ENCODE measurements at places on chromosomes 2 and 18. TPM values are rescaled to one million over a fixed set of nuclear protein-coding genes. Genes with fewer than 3 reads are reported as not detected.

LDAH gene
- 6.8 TPM for total RNA-seq

NFU1 gene
- 90.3 TPM for total RNA-seq

E2F6 gene
- 18.7 TPM for total RNA-seq

C2orf81 gene
- 1.1 TPM for total RNA-seq

SKA1 gene
- total RNA-seq = 0.13 TPM

PLGLB2 gene
- 0.97 TPM for total RNA-seq

TOGARAM2 gene
- 0.48 TPM for total RNA-seq

DNA sequence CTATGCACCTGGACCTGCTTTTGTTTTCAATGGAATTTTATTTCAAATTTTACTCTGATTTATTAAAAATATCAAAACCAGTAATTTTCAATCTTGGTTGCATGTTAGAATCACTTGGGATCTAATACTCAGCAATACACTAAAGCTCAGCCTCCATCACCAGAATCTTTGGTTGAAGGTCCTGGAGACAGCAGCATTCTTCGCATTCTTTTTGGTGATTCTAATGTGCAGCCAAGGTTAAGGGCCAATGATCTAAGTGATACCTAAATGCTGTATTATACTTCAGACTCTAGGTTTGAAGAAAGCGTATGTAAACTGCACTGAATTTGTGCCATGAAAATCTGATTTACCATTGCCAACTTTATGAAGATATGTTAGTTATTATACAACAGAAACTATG, 493.1 kb downstream of the XIRP2 start:
- DNase-seq = no peak

DNA sequence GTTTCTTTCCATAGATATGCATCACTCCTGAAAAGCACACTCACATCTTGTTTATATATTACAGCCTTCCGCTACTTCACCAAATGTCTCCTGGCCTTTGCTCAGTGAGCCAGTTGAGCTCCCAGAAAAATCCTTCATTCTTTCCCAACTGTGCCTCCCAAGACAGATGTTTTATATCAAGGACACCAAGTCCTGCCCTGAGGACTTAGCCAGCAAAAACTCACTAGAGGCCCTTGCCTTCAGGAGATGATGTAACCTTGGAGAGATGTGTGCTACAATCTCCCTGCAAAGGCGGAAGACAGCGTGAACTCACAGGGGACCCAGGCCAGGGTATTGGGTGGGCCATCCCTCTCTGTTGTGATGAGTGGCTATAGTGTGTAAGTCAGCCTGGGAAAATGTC, 86.1 kb upstream of the CTAGE1 start:
- DNase-seq = no peak

- DNase-seq = no peak
Measured at GRCh38 chr2:141501752-141502151, 629.1 kb downstream of the LRP1B start.

- no peak for DNase-seq
Measured at GRCh38 chr18:23595591-23595990, 9.3 kb upstream of the NPC1 start.

DNA sequence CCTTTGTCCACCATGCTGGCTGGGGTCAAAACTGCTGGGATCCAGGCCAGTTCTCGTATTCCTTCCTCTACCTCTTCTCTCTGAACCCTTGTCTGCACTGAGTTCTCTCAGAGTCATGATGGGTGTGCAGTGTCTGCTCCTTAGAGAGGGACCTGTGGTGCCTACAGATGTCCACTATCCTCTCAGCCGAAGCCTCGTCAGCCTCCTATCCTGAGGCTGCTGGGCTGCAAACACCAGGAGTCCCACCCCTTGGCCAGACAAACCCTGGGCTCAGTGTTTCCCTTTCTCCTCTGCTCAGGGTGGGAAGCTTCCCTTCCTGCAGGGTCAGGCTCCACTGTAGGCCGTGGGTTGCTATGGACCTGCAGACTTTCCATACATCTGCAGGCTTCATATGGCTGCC, 2.3 kb downstream of the INPP5D start:
- DNase-seq = no peak

GRCh38 chr2:209901172-209901571, 101.3 kb upstream of the RPE start:
- no peak for DNase-seq

GRCh38 chr18:22899421-22899820, 33.7 kb upstream of the RBBP8 start:
- DNase-seq = no peak

DNA sequence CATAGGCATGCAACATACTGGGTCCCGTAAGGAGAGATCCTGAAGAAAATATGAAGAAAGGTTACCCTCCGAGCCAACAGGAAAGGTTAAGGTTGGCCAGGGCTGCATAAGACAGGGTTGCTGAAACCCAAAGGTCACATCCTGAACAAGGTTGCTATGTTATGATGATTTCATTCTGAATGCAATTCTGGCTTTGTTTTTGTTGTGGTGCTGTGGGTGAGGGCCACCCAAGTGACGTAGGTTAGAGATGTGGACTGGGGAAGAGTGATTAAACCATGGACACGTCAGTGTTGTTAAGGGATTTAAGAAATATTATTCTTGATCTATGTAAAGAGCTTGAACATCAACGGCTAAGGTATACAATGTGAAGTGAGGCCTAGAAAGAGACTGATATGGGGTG, 60.0 kb downstream of the ZEB2 start:
- DNase-seq = no peak

DNA sequence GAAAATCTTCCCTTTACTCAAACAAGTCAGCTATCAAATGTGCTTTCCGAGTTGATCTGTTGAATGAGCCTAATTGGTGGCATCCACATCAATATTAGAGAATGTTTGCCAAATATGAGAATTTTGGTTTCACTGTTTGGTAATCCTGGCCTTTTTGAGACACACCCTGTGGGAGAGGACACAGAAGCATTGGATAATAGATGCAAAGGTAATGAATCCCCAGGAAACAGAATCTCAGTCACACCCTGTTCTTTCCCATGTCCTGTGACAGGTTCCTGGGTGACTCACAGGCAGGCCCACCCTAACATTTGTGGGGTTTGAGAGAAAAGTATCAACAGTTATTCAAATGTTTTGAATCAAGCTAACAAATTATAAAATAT, 99.8 kb upstream of the PELI1 start:
- DNase-seq = no peak

DNA sequence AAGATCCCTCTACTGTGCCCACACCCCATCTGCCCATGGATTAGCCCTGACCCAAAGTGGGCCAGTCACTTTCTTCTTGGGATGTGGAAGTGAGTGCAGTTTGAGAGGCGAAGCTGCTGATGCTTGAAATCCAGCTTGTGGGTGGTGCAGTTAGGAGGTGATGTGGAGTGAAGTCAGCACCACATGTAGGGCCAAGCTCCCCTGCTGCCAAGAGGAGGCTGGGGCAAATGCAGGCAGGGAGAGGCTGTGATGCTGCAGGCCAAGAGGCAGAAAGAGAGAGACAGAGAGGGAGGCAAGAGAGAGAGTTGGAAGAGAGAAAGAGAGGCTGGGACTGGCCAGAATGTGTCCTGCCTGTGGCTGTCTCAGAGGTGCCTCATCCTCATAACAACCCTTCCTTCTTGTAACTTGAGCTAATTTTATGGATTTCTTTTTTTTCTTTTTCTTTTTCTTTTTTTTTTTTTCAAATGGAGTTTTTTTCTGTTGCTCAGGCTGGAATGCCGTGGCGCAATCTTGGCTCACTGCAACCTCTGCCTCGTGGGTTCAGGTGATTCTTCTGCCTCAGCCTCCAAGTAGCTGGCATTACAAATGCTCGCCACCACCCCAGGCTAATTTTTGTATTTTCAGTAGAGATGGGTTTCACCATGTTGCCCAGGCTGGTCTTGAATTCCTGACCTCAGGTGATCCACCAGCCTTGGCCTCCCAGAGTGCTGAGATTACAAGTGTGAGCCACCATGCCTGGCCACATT, 35.3 kb upstream of the CAB39 start:
- peak; percentile 66 for DNase-seq

- no peak for DNase-seq
Measured at GRCh38 chr2:128541448-128541847, 222.8 kb upstream of the HS6ST1 start.

DNA sequence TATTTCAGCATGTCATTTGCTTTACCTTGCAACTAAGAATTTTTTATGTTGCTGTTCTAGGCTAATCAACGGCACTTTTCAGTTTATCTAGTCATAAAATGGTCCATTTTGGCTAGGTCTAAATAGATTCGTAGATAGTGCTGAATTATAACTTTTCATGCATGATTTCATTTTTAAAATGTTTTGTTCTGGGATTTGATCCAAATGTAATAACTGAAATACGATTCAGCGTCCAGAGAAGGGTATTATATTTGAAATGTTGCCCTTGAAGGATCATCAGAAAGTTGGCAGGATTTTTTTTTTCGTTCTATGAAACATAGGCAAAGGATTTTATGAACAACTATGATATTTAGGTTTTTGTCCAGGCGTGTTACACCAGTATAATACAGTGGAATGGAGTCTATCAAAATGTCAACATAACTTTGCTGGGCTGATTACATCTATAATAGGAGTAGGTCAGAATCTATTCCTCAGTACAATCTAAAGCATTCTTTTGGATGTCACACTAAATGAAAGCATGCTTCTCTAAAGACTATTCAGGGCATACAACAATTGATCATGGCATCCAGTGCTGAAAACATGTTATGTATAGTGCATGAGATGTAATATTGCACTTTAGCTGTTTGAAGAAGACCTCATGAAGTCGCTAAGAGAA, 24.8 kb downstream of the TTC27 start:
- DNase-seq = no peak

- peak; percentile 70 for DNase-seq
Measured at GRCh38 chr2:72147303-72147971, at the start of gene CYP26B1. CYP26B1 (minus strand) TSS chr2:72147862; CDS start chr2:72147834, 28 bp downstream.

DNA sequence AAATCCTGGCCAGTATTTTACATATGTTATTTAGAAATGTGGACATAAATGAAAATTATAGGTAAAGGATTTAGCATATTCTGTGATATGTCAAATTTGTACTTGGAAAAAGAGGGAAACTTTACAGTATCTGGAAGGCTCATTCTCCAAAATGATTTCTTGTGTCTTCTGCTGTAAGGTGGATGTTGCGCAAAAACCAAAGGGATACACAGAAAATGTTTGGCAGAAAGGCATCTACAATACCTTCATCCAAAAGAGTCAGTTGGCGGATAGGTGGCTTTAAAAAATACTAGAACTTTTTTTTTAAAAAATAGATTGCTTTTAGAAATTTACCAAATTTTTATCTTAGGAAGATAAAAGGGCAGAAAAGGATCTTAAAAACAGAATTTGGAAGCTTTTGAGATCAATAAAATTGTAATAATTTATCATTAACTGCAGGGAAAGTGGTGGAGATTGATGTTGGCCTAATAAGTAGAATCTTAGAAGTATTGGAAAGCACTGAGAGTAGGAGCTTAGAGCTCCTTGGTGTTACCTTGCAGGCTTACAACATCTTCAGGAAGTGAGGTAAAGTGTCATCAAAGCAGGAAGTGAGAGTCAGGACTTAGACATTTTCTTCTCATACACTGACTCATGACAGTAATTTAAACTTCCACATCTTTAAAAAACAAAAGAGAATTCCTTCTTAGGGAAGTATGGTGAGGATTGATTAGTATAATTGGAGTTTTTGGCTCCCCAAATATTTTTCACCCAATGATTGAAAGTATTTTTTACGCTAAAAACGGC, 2.1 kb downstream of the NABP1 start:
- no peak for DNase-seq

- no peak for DNase-seq
Measured at GRCh38 chr2:170694316-170694715, 20.8 kb upstream of the SP5 start.

DNA sequence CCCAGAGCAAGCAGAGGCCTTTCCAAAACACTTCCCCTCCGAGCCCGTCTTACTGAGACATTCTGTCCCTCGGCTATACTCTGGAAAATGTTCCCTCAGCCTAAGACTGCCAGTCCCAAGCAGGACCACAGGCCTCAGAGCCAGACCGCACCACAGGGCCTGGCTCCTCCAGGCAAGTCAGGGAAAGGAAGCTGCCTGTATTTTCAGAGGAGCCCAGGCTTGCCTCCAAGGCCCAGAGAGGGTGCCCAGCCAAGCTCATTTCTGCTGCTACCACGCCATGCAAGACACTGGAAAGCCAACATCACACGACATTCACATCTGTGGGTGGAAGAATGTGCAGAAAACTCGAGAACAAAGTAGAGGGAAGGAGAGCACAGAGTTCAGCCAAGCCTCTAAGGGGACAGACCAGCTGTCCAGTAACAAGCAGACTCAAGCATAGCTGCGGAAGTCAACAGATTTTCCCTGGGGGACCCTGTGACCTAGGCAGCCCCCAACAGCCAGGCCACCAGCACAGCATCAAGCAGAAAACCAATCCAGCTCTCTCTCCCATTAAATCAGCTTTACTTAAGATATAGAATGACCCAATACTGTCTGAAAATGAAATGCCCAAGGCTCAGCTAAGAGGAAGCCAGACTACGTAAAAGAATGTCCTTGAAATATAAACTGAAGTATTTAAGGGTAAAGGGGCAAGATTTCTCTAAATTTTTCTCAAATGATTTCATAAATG, 123.9 kb downstream of the ZFP36L2 start:
- no peak for DNase-seq

- DNase-seq = no peak
Measured at GRCh38 chr2:175804122-175804521, 197.9 kb downstream of the LNPK start.

DNA sequence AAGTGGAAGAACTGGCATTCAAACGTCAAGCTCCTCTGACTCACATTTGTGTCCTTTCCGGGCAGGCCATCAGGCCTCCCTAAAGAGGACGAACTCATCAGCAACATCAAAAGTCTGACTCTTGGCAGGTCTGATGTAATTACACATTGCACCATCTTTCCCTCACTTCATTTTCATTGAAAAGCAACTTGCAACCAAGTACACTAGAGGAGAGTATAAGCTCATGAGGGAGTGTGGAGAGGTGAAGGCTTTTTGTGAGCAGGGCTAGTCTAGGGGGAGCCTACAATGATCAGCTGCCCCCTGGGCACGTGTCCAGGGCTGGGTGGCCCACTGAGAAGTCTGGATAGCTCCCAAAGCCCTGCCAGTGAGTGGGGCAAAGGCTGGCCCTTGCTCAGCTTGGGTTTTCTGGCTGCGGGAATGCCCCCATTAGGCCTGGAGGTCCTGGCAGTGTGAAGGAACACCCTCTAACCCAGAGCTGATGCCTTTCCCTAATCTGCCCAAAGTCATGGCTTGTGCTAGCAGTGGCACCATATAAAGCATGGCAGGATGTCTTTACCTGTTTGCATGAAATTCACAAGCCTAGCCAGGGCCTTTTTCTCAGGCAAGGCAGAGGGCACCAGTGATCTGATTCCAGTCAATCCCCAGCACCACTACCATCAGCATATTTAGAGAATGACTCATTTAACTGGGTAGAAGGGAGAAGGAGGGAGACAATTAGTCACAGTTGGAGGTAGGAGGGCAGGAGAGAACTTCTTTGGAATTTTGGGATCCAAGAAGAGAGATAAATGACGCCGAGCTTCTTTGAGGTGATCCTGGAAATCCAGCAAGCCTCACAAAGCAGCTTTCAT, 8.5 kb upstream of the DAW1 start:
- no peak for DNase-seq

GRCh38 chr2:138090330-138090729, 126.1 kb downstream of the HNMT start:
- no peak for DNase-seq

All from cardiac septum (tissue), 1 donor.